ENCODE measurements at places on chromosomes 2 and 18. TPM values are rescaled to one million over a fixed set of nuclear protein-coding genes. Genes with fewer than 3 reads are reported as not detected.

DNA sequence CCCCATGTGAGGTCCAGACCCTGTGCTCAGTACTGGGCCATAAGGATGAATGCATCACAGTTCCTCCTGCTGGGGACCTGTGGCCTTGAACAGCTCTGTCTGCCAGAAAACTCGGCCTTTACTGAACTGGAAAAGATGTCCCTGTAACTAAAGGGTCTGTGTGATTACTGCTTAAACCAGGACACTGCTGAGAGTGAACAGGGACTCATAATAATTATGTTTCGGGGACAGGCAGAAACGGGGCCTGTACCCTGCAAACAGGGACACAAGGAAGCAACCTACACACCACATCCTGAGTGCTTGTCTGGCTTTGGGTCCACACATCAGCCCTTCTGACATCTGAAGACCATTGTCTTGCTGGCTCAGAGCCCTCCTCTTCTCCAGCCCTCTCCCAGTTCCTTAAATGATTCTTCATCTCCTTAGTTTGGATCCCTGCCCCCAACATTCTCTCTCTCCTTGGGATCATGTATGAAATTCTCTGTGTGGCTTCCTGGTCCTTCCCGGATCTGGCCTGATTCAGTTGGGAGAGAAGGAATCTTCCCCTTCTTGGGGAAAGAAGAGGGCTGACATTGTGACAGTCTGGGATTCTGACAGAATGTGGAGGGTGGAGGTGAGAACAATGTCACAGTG lies 248.0 kb downstream of the MYCN start:
- DNase-seq = no peak

GRCh38 chr2:105783972-105784371 lies 39.3 kb downstream of the NCK2 start:
- no peak for DNase-seq

- no peak for DNase-seq
Measured at GRCh38 chr2:25105336-25106085, 62.9 kb downstream of the POMC start.

GRCh38 chr2:11155381-11156035 lies at the start of gene SLC66A3:
Gene SLC66A3, plus strand, starts transcription at chr2:11155467. Its CDS starts 80 bp downstream, at chr2:11155547.
- DNase-seq = peak; percentile 43

Gene DSG3
- not detected for total RNA-seq

- DNase-seq = no peak
Measured at GRCh38 chr2:19717446-19717845, 184.3 kb downstream of the TTC32 start.

- DNase-seq = no peak
Measured at GRCh38 chr2:7458066-7458465, 540.9 kb downstream of the RNF144A start.

Gene HAUS1
- total RNA-seq = 28.5 TPM

Gene SERPINB10
- total RNA-seq = not detected

DNA sequence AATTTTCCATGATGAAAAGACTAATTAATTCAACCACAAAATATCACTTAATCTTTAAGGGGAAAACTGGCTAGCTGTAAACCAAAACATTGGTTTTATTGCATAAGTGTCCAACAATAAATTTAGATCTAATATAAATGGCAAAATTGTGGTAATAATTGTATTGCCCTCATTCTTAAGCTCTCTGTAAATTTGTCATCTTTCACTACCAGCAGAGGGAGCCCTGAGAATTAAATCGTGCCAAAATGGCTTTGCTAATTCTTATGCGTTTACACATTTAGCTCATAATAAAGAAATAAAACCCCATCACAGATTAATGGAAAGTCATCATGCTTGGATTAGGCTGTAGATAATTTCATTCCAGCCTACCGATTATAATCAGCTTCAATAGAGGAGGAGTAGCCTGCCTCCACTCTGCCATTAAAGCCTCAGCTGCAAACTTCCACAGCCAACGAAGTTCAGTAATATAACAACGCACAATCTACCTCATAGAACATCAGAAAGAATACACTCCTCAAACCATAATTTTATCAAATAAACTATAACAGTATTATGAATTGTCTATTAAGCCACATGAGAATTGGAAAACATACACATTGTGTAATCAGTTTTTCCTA lies 70.0 kb upstream of the ATP5MC3 start:
- no peak for DNase-seq

- no peak for DNase-seq
Measured at GRCh38 chr2:222057347-222058073, 241.3 kb downstream of the PAX3 start.

DNA sequence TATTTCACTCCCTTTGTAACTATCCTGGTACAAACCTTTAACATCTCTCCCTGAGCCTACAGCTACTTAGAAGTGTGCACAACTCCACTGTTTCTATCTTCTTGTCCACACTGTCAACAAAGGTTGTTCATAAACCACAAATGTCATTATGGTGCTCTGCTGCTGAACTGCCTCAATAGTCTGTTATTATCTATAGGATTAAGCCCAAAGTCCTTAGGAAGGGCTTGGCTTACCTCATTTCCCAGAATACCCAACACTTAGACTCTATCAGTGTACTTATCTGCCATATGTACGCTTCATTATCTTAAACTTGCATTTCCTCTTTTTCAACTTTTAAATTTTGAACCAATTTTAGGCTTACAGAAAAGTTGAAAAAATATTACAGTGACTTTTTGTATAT lies 94.2 kb downstream of the HNMT start:
- no peak for DNase-seq

Gene PAX8
- total RNA-seq = 9.4 TPM

GRCh38 chr2:45285771-45286390 lies 276.6 kb upstream of the SIX2 start:
- no peak for DNase-seq

Gene ASTL
- total RNA-seq = 0.84 TPM

- no peak for DNase-seq
Measured at GRCh38 chr2:210762604-210763588, 206.5 kb downstream of the CPS1 start.

GRCh38 chr2:120318626-120319025 lies 27.3 kb upstream of the INHBB start:
- no peak for DNase-seq

DNA sequence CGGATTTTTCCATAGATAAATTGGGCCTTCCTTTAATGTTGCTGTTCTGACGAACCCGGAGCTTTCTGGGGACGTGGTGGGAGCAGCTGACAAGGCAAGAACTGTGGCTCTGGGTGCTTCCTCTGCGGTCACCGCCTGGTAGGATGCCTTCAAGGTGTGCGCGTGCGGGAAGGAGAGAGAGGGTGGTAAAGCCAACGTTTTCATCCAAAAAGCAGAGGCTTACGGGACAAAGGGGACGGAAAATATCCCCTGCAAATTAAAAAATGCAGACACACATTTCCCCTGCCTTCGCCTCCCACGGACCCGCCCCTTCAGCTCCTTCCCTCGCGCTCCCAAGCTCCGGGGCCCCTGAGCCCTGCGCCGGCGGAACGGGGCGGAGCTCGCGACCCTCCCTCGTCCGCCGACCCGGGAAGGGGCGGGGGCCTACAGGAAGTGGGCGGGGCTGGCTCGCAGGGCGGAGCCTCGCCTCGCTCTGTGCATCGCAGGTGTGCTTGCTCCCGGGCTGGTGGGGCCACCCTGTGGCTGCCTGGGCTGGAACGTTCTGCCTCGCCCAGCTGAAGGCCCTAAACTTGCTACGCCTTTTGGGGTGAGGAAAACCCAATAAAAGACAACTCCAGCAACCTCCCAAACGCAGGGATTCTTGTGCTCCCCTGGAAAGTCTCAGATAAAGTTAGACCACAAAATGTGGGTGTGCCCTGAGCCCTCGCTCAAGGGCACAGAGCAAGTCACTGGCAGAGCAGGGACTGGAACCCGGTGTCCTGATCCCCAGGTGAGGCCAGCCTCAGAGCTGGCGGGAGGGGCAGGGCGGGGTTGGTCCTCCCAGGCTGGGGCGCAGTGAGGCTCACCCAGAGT lies 25.4 kb upstream of the SLC66A3 start:
- no peak for DNase-seq

Gene RETSAT
- 334 TPM for total RNA-seq

Gene CLEC4F
- total RNA-seq = not detected

- DNase-seq = no peak
Measured at GRCh38 chr2:75076088-75076487, 117.6 kb downstream of the POLE4 start.

DNA sequence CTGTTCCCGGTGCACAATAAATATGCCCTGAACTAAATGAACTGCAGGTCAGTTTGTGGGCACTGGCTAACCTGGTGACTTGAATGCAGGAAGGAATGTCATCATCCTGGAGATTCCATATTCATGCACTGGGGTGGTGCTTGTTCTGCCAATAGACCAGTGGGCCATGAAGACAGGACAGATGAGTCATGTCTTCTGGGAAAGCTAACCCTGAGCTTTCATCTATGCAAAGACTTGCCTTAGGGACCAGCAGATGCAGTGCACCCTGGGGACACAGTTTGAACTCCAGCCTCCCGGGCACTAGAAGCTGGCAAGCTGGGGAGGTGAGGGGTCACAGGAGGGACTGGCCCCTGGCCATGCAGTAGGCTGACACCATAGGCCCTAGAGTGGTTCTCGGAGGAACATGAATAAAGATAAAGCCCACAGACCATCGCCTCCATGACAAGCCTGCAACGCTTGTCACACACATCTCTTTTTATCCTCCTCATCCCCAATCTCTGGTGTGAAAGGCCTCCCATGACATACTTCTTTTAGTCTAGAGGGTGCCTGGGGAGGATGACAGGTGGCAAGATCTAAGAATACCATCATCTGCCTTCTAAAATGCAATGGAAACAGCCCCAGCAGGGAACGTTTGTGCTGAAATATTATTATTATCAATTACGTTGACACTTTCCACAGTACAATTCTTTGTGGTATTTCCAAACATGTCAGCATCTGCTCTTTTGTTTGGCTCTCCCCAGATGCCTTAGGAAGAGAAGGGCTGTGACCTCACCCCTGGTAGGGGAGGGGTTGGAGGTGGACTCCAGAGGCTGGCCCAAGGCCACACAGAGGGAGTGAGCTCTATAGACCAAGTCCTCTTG lies 267.4 kb upstream of the RAB6C start:
- DNase-seq = no peak

GRCh38 chr2:218964041-218964771 lies 4.7 kb downstream of the CDK5R2 start:
- DNase-seq = no peak

DNA sequence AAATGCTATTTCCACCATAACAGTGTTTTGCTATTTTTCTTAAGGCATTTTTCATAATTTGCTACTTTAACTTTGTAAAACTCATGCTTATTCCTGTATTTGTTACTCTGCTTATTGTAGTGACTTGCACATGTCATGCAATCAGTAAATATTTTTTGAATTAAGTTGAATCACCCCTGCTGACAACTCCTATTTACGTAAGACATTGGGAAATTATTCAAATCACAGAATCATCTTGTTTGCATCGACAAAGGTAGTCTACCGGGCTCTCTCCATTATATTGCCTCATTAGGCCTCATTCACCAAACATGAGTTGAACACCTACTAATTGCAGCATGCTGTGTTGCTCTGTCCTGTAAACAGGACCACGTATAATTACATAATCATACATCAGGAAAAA lies 478.5 kb upstream of the ZEB2 start:
- no peak for DNase-seq

GRCh38 chr2:196535742-196536141 lies 103.8 kb upstream of the CCDC150 start:
- DNase-seq = no peak

DNA sequence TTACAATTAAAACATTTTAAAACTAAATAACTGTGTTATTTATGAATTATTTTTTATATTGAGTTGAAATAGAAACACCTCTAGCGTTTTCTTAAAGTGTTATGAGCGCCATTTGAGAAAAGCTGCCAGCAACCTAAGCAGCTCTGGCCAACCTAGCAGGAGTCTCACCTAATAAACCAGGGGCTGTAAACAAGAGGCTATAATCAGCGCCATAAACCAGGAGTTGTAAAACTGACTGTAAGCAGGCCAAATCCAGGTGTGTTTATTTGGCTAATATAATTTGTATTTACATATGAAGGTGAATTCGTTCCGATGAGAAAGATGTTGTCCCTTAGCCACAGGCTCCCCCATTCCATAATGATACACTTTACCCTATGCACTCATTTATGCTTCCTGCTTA lies 34.7 kb downstream of the LRRTM1 start:
- no peak for DNase-seq

DNA sequence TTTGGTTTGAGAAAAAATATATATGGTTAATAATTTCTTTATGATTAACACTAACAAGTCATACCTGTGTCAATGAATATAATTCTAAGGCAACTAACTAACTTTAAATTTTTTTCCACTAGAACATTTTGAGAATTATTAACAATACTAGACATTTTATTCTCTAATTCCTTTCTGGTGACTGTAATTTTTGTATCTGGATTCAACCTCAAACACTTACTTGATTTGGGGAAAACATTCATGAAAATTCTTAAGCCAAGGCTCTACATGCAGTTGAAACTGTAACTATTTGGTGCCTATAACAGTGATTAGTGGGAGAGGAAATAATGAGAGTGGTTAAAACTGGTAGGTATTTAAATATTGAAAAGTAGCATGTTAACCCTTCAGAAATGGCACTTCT lies 546.5 kb upstream of the KLHL29 start:
- no peak for DNase-seq

- no peak for DNase-seq
Measured at GRCh38 chr2:145750144-145750543, 1230.2 kb upstream of the ZEB2 start.

DNA sequence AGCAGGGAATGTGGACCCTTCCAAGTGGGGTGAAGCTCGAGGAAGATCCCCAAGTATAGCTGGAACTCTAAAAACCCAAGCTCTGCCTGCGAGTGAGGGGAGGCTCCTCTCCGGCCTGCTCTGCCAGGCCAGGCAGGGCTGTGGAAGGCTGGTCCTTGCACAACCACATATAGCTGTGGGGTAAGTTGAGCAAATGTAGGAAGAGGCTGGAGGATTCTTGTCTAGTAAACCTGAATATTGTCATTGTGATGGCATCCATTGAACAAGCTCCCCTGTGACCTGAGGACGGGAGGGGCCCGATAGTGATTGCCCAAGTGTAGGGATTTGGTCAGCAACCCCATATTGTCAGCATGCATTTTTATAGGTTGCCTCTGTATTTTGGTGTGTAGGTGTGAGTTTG lies 103.0 kb downstream of the ACKR3 start:
- no peak for DNase-seq
